ENCODE measurements at places on chromosomes 1 and 21.
A peak's percentile ranks its signal among the peaks of the same experiment; 100 is the strongest.

DNA sequence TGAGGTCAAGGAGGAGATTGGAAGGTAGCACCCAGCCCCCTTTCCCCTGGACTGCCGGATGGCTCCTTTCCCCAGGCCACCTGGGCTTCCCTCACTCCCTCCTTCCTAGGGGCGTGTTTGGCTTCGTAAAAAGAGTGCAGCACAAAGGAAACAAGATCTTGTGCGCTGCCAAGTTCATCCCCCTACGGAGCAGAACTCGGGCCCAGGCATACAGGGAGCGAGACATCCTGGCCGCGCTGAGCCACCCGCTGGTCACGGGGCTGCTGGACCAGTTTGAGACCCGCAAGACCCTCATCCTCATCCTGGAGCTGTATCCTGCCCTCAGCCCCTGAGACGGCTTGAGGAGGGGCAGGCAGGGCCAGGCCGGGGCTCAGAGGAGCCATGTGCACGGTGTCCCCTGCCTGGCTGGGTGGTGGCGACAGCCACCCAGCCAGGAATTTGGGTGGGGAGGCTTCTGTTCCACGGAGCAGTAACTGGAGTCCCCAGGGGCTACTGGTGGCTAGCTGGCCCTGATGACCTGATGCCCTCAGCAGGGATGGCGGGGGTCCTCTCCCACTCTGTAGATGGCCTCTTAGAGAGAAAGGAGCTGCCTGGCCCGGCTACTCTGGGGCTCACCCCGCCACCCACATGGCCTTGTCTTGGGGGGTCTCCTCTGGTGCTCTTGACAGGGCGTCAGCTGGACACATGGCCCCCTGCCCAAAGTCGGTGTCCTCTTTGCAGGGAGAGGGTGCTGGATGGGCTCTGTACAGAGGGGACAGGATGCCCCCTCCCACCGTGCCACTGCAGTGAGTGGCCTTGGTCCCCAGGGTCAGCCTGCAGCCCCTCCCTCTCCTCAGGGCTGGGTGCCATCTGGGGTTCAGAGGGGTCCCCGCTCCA lies 39.5 kb downstream of the TRIM11 start:
- DNase-seq: no peak

DNA sequence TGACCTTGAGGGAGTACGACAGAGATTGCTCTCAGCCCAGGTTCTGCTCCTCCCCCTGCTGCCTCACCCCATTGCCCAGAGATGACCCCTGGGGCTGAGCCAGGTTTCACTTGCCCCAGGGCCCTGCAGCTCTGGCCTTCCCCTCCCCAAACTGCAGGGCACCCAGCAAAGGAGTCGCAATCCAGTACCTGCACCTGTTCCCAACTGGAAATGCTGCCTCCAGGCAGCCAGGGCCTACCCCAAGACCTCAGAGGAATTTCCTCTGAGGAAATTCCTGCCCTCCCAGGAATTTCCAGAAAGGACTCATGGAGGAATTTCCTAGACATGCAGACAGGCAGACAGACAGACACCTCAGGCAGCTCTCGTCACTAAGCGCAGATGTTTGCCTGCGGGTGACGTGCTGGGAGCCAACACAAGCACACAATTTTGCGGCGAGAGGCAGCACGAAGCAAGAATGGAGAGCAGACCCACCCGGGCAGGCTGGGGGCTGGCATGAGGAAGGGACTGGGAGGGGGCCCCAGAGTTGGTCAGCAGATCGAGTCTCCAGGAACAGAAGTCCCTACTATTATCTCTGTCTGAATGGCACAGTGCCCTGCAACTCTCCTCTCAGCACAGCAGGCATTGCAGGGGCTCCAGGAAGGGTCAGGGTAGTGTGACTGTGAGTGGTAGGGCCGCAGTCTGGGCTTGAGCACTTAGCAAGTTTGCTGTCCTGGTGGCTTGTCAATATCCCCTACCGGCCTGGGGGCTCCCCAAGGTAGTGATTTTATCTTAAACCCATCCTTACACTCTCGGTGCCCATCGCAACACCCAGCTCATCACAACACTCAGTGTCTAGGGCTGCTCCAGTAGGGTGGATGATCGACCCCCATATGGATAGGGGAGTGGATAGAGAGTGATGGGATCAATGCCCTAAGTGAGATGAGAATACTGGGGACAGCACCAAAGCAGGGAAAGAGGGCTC lies 2.9 kb upstream of the EFNA1 start:
- no peak for DNase-seq

DNA sequence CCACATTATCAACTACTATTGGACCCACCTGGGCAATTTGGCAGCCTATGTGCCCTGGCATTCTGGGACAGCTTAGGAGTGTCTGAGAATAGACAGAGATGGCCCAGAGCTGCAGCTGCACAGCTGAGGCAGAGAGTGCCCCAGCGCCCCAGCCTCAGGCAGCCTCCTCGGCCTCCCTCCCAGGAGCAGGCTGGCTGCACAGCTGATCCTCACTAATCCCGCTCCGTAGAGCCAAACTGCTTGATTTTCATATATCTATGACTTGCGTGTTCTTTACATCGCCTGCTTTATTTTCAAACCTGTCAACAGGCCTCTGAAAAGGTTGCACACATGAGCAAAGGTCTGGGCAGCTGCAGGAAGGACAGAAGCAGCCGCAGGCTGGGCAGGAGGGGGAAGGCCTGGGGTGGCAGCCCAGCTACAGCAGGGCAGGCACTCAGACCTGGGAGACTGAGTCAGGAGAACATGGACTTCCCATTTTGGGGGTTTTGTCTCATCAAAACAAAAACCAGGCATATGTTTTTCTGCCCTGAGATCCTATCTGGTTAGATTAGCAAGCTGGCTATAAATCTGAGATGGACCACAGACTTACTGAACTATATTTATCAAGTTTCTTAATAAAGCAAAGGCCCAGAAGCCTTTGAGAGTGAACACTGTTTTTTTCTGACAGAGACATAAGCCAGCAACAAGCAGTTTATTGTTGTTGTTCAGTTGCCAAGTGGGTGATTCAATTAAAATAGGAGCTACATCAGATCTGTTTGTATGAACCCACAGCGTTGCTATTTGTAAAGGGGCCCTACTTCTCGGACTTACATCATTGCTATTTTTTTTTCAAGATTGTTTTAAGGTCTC lies 301.8 kb upstream of the DUSP10 start:
- DNase-seq: no peak

DNA sequence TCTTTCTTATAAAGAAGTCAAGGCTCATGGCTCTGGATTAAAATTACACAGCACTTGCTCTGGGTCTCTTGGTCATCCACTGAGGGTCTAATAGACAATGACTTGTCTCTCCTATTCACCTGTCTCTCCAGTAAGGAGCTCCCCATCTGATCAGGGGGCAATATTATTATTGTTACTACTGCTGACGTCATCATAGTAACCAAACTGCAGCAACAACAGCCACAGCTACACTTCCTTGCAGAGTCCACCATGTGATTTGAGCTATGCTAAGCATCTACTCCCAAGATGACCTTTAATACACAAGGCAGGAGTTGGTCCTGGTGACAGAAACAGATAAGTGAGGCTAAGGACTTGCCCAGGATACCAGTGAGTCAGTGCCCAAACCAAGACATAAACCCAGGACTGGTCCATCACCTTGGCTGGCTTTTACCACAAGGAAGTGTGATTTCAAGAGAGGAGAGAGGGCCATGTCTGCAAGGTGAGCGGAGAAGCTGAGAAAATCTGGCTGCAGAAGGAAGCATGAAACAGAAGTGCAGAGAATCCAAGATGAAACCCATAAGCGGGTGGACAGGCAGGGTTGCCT lies 602.5 kb downstream of the PTPRU start:
- no peak for DNase-seq

GRCh38 chr1:217096200-217096599 lies 373.0 kb upstream of the ESRRG start:
- DNase-seq: no peak

DNA sequence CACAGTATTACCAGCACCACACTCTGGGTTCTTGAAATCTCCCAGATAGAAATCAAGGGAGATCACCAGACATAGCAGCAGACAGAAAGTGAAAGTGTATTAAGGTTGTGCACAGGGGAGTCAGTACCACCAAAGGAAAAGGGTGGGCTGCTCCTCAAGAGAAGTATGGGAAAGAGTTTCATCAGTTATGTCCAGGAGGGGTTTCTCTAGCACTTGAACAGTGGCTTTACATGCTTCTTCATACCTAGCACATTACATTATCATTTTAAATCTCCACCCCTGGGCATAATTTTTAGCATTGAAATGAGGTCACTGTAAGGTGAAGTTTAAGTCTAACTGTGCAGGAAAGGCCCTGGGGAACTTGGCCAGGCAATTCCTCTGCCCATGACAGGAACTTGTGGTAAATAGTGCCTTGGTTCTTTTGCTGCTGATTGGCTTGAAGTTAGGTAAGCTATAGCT lies 601.0 kb downstream of the NUF2 start:
- DNase-seq: peak; percentile 36
